Stimulated activated CD4-positive, alpha-beta T cell treated with anti-CD3 and anti-CD28 coated beads, Interleukin-4, amount 100 ng/mL, for 24 hours (primary cell): ENCODE measurements at places on chromosomes 3 and 15.

GRCh38 chr3:141276398-141276797 is 44.8 kb downstream of the PXYLP1 start:
- no peak for DNase-seq

DNA sequence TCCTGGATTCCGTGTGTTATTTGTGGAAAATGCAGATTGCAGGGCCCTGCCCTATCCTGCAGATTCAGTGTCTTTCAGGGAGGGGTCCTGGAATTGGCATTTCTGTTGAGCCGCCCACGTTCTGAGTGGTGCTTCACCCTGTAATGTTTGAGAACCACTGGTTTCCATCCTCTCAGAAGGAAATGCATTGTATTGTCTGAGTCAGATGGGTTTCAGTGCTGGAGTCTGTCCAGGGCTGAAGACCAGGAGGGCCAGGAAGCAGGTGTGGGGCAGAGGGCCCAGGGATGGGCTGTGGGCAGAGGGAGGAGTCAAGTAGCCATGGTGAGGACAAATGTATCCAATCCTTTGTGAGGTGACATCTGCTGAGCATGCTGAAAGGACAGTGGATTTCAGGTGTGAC is 123.8 kb downstream of the SV2B start:
- DNase-seq = no peak

DNA sequence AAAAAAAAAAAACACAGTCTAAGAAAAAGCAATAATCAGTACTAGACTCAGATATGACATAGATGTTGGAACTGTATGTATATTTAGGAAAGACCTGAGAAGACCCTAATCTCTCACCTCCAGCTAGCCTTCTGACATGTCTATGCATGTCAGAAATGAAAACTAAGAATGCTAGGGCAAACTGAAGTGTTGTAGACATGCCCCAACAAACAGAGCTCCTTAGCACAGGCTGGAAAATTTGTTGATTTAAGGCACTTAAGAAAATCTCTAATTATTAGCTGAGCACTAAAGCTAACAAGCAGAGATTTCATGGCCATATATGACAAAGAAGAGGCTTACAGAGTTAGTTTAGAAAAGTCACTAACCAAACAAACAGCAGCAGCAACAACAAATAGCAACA is 45.5 kb upstream of the PRSS50 start:
- DNase-seq = no peak

DNA sequence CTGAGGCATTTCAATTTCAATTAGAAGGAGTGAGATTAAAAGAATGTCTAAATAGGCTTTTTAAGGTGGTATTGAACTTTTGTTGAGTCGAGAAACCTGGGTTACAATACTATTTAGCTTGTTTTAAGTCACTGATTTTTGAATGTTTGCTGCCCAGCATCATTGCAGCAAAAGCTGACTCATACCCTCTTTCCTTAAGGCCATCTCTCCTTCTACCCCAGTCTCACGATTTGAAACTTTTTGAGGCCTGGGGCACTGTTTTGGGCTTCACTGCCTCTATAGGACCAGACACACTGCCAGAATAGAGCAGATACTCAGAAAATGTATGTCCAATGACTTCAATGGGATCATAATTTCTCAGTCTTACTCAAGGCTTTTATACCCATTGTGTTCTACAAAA is 319.6 kb upstream of the TGFBR2 start:
- DNase-seq = no peak

DNA sequence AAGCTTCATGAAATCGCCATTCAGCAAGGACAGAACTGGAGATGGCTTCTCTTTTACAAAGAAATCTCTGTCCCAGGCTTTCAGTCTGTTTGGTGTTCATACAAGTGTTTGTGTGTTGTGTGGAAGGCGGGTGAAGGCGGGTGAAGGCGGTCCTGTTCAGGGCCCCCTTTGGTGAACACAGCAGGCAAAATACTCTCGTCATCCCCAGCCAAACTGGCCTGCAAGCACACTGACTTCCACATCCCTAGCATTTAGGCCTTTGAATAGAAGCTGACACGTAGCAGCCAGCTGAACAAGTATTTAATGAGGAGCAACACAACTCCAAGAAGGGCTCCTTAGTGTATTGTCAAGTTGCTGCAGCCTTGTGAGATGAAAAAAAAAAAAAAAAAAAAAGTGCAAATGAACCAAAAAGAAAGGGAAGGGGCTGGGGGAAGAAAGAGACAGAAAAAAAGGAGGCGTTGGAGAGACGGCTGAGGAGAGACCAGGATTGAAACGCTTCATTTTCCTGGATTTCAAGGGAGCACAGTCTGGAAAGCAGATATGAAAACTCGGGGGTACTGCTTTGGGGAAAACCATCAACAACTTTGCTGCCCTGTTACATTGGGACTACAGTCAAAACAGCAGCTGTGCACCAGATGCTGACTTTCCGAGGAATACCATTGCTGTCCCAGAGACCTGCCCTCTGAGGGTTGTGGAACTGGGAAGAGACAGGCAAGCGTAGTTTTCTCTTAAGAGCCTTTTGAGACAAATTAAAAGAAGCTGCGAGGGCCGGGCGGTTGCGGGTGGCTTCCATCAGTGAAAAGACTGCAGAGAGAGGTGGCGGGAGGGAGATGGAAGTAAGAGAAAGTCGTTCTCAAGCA is 74.6 kb downstream of the TGFBR2 start:
- DNase-seq = no peak

- DNase-seq = no peak
Observed at GRCh38 chr15:53882311-53882710, 95.9 kb upstream of the UNC13C start.

- DNase-seq = no peak
Observed at GRCh38 chr3:105619651-105620050, 249.2 kb downstream of the CBLB start.
